Endothelial cell (in vitro differentiated cells): ENCODE measurements at places on chromosomes 6 and 20. TPM values are rescaled to one million over a fixed set of nuclear protein-coding genes. Genes with fewer than 3 reads are reported as not detected.

DNA sequence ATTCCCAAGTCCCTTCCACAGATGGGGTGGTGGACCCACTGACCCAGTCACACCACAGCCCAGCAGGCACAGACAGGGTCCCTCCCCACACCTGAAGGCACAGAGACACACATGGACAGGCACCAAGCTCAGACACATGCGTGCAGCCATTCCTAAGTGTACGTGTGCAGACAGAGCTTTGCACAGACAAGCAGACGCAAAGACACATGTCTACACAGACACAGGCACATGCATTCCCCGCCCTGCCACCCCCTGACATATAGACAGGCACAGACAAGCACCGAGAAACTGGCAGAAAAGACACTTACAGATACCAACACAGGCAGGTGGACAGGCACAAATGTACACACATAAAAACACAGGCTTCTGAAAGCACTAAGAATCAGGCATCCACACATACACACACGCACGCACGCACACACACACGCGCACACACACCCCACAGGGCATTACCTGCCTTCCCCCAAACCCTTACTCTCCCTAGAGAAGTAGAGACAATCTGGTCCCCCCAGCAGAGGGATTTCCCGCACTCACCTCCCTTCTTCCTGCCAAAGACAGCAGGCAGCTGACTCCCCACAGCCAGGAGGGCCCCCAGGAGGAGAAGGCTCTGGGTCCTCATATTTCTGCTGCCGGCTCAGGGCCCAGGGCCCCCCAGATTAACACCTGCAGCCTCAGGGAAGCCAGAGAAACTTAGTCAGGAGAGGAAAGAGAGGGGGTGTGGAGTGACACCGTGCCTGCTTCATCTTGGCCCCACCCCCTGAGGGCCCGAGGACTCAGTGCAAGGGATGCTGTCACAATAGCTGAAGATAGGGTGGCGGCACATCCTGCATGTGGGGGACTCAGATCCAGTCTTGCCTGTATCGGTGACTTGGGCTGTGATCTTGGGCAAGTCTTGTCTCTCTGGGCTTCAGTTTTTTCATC is at the start of gene WFDC5:
Gene WFDC5 (minus strand): TSS at position 710 of the 921 bp plus-strand sequence. CDS start 91 bp downstream, at position 619.
- peaks cover 8% of the 10 kb centered on the region for H3K27me3 ChIP-seq
- H3K4me1 ChIP-seq, result peaks cover 2% of the 10 kb centered on the region
- H3K4me3 ChIP-seq, result no peak within 1 kb of the TSS
- DNase-seq, result no peak
- peak within 1 kb of the TSS; percentile 27 for H3K27ac ChIP-seq

- no peaks in the 10 kb centered on the region for H3K36me3 ChIP-seq
- no peak overlapping the region for H3K27ac ChIP-seq
- H3K4me3 ChIP-seq, result no peak overlapping the region
- peaks cover 10% of the 10 kb centered on the region for H3K27me3 ChIP-seq
- peaks cover 5% of the 10 kb centered on the region for H3K4me1 ChIP-seq
- DNase-seq, result no peak
Observed at GRCh38 chr20:44412402-44413144, 57.1 kb downstream of the HNF4A start.

DNA sequence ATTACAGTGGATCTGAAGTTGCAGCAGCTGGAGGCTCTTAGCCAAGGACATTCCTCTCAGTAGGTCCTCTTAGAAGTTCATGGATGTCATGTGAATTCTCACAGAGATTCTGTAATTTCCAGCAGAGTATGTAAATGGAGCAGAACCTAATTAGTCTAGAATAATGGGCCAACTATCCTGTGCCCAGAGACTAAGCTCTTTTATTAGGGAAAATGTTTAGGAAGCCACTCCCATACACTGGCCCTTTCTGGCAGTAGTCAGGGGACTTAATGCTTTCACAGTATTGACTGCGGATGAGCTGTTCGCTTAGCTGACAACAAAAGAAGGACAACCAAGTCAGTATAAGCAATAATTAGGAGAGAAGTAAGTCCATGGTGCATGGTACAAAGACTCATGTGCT is 43.8 kb upstream of the KIF16B start:
- H3K4me1 ChIP-seq, result no peaks in the 10 kb centered on the region
- DNase-seq, result no peak
- no peak overlapping the region for H3K27ac ChIP-seq
- no peak overlapping the region for H3K4me3 ChIP-seq
- no peaks in the 10 kb centered on the region for H3K36me3 ChIP-seq

Gene C6orf15
- not detected for total RNA-seq
